ENCODE measurements at places on chromosomes 7 and 10.
A peak's percentile ranks its signal among the peaks of the same experiment; 100 is the strongest.

GRCh38 chr10:22491480-22491879, 146.2 kb downstream of the SPAG6 start:
- DNase-seq = no peak
- no peaks in the 10 kb centered on the region for H3K27me3 ChIP-seq
- no peaks in the 10 kb centered on the region for H3K4me1 ChIP-seq
- no peak overlapping the region for H3K27ac ChIP-seq

- H3K27me3 ChIP-seq = no peaks in the 10 kb centered on the region
- H3K27ac ChIP-seq = peak overlapping the region; percentile 26
- H3K36me3 ChIP-seq = no peaks in the 10 kb centered on the region
- no peak overlapping the region for H3K4me3 ChIP-seq
- DNase-seq = peak; percentile 51
Observed at GRCh38 chr7:20083781-20084180, 133.4 kb downstream of the MACC1 start.

DNA sequence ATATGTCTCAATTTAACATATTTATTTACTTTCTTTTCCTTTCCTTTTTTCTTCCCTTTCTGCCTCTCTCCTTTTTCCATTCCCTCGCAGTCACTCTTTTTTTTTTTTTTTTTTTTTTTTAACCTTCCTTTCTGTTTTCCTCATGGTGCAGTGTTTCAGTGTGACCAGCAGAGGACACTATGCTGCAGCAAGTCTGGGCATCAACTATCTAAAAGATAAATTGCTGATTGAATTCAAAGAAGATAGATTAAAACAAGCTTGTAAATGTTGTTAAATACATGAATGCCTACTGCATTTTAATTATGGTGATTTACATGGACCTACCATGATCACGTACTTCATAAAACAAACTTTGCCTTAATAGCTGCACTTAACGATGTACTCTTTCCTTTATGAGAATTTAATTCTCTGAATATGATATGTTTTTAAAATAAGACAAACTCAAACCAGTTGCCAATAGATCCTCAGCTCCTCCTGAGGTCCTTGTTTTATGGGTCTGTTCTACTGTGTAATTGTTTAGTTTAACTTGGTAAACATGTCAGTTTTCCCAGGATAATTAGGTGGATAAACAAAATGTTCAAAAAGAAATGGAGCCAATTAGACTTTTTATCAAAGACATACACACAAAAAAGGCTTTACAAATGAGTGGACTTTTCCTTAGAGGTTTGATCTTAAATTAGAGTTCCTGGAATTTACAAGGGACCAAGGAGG, 101.0 kb upstream of the AGR3 start:
- no peaks in the 10 kb centered on the region for H3K27me3 ChIP-seq
- H3K4me1 ChIP-seq = peaks cover 3% of the 10 kb centered on the region
- H3K4me3 ChIP-seq = peak overlapping the region; percentile 16
- peak overlapping the region; percentile 49 for H3K27ac ChIP-seq
- DNase-seq = no peak
- H3K36me3 ChIP-seq = no peaks in the 10 kb centered on the region

GRCh38 chr7:76505168-76506080, 4.9 kb upstream of the UPK3B start:
- no peak overlapping the region for H3K4me3 ChIP-seq

DNA sequence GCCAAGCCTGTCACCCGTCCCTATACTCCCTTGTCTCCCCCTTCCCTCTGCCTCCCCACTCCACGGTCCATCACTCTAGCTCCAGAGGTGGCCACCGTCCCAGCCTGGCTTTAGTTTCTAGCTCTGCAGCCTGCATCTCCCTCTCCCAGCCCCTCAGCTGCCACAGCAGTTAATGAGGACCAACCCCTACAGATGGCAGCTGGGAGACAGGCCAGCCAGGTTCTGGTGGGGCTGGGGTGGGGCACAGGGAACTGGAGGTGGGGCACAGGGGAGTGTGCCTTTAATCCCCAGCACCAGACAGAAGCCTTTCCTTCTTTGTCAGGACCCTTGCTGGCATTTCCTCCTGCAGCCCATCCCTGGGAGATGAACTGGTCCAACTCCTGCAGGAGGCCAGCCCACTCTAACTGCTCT, 21.1 kb downstream of the UNC5B start:
- no peaks in the 10 kb centered on the region for H3K4me1 ChIP-seq
- no peaks in the 10 kb centered on the region for H3K27me3 ChIP-seq
- no peak for DNase-seq
- no peaks in the 10 kb centered on the region for H3K36me3 ChIP-seq
- no peak overlapping the region for H3K4me3 ChIP-seq
- H3K27ac ChIP-seq = no peak overlapping the region

Data from breast epithelium (tissue), 4 donors.